ENCODE measurements at places on chromosomes 4 and X.
A peak's percentile ranks its signal among the peaks of the same experiment; 100 is the strongest.

DNA sequence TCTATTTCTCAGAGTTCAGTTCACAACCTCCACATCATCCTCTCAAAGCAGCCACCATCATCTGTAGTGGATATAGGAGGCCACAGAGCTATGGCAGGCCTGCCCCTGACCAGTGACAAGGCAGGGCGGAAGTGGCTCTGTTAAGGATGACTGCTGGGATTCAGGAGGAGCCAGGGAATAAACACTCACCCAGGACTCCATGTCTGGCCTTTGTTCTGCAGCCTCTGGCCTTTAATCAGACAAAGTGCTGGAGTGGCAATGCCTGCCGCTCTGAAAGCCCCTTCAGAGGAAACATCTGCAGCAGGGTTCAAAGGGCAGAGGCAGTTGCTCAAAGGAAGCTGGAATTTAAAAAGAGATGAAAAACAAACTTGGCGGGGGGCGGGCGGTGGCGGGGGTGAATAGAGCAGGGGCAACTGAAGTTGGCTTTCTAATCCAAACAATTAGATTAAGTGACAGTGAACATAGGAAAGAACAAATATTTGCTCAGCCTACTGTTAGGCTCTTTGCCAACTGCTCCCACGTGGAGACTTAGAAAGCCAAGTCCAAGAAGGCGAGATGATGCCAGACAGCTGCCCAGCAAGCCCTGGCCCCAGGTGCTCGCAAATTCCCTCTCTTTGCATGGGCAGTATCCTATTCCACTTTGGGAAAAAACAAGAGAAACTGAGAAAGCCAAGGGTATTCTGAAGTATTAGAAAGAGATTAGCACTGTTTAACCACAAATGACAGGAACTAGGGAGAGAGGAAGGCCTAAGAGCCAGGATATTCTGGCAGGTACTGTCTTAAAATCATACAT is 5.5 kb downstream of the MPP1 start:
- H3K27ac ChIP-seq: peak overlapping the region; percentile 98
- H3K4me3 ChIP-seq: peak overlapping the region; percentile 59
- H3K27me3 ChIP-seq: no peaks in the 10 kb centered on the region
- DNase-seq: no peak
- peaks cover 6% of the 10 kb centered on the region for H3K36me3 ChIP-seq

DNA sequence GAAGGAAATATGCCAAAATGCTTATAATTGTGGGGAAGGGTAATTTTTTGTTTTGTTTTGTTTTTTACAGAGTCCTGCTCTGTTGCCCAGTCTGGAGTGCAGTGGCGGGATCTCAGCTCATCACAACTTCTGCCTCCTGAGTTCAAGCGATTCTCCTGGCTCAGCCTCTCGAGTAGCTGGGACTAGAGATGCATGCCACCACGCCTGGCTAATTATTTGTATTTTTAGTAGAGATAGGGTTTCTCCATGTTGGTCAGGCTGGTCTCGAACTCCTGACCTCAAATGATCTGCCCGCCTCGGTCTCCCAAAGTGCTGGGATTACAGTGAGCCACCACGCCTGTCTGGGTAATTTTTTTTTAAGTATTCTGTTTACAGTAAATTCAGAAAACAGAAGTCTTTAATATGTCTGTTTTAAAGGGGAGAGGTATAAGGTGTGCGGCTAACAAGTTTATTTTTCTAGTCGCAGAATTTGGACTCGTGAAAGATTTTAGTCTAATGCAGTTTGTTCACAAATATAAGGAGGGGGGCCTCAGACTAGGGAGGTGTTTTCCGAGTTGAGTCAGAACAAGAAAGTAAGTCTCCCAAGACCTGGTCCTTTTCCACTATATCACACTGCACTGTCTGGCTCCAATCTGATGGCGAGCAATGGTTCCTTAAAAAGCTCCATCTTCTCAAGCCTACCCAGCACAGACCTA is 1.5 kb downstream of the ACSL1 start:
- H3K4me3 ChIP-seq: peak overlapping the region; percentile 92
- peaks cover 7% of the 10 kb centered on the region for H3K27me3 ChIP-seq
- peak overlapping the region; percentile 95 for H3K27ac ChIP-seq
- DNase-seq: no peak
- peaks cover 68% of the 10 kb centered on the region for H3K4me1 ChIP-seq

DNA sequence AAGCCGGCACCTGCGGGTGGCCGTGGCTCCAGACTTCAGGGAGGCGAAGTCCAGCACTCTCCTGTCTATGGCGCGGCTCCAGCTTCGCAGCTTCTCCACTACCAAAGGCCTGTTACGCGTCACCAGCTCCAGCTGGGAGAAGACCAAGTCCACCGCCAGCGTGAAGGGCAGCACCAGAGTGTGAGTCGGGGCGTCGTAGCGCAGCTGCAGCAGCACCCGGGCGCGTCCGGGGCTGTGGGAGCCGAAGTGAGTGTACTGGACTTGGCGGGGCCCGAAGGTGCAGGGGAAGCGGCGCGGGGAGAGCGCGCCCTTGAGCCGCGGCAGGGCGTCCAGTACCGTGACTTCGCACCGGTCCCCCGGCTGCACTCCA is 444 bp downstream of the FREM3 start:
- H3K4me3 ChIP-seq: no peak overlapping the region
- peaks cover 9% of the 10 kb centered on the region for H3K4me1 ChIP-seq
- no peak for DNase-seq

- H3K36me3 ChIP-seq: no peaks in the 10 kb centered on the region
- no peak overlapping the region for H3K4me3 ChIP-seq
- H3K27me3 ChIP-seq: no peaks in the 10 kb centered on the region
- no peak for DNase-seq
Measured at GRCh38 chrX:136059350-136059749, 74.1 kb downstream of the SLC9A6 start.

- no peak overlapping the region for H3K4me3 ChIP-seq
- no peak overlapping the region for H3K27ac ChIP-seq
- no peaks in the 10 kb centered on the region for H3K4me1 ChIP-seq
Measured at GRCh38 chr4:138609943-138610350, 367.8 kb upstream of the SLC7A11 start.

GRCh38 chr4:129384974-129385373 is 289.0 kb downstream of the C4orf33 start:
- no peaks in the 10 kb centered on the region for H3K36me3 ChIP-seq
- no peak overlapping the region for H3K4me3 ChIP-seq
- no peak for DNase-seq
- no peak overlapping the region for H3K27ac ChIP-seq

- H3K36me3 ChIP-seq: peaks cover 2% of the 10 kb centered on the region
- peaks cover 10% of the 10 kb centered on the region for H3K4me1 ChIP-seq
- no peak overlapping the region for H3K4me3 ChIP-seq
- H3K27me3 ChIP-seq: no peaks in the 10 kb centered on the region
Measured at GRCh38 chr4:122412547-122412946, 33.7 kb downstream of the ADAD1 start.

DNA sequence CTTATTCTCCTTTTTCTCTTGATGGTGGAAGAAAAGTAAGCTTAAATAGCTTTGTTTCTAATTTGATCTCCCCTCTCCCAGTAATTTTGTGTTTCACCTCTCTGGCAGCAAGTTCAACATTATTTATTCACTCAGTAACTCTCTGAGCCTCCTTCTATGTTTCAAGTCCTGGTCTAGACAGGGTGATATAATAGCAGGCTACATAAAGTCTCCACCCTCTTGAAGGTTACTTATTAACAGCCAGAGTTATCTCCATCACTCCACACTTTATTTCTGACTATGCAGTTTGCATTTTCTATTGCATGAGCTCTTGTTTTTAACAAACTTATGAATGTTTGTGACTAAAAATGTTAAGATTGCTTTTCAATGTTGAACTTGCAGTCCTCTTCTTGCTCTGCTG is 17.8 kb upstream of the ANOS1 start:
- H3K27me3 ChIP-seq: peaks cover 6% of the 10 kb centered on the region
- no peak for DNase-seq
- no peak overlapping the region for H3K27ac ChIP-seq
- H3K36me3 ChIP-seq: no peaks in the 10 kb centered on the region
- no peaks in the 10 kb centered on the region for H3K4me1 ChIP-seq
- no peak overlapping the region for H3K4me3 ChIP-seq

DNA sequence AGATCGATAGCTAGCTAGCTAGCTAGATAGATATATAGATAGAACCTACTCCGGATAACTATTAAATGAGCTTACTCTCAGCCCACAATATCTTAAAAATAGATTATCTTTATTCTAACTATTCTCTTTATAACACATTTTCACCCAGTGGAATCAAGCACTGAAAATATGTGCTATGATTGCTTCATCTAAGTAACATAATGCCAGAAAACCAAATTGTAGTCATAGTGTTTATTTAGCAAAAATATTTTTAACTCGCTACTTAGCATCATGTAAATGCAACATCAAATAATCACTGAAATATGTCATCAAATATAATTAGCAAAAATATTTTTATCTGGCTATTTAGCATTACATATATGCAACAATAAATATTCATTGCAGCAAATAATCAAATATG is 1.5 kb downstream of the TMEM156 start:
- peaks cover 46% of the 10 kb centered on the region for H3K4me1 ChIP-seq
- H3K4me3 ChIP-seq: peak overlapping the region; percentile 93
- no peaks in the 10 kb centered on the region for H3K27me3 ChIP-seq

DNA sequence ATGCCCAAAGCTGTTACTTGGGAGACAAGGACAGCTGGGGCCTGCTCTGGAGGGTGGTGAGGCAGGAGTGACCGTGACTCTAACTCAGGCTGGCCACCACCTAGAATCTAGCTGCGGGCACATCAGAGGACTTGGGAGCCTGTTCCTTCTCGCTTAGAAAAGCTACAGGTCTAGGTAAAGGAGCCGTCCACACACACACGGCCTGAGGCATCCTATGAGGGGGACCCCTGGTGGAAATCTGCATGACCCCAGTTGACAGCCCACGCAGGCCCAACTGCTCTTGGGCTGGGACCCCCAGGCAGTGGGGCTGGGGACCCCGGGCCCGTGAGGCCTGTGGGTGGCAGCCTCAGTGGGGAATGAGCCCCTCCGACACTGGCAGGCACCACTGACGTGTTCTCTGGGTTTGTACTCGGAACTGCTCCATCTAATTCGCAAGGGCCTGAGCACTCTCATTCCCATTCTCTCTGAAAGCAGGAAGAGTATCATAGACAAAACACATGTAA is 75.6 kb downstream of the ACOX3 start:
- no peaks in the 10 kb centered on the region for H3K36me3 ChIP-seq
- no peak overlapping the region for H3K4me3 ChIP-seq
- no peak for DNase-seq
- H3K4me1 ChIP-seq: no peaks in the 10 kb centered on the region
- H3K27me3 ChIP-seq: no peaks in the 10 kb centered on the region

DNA sequence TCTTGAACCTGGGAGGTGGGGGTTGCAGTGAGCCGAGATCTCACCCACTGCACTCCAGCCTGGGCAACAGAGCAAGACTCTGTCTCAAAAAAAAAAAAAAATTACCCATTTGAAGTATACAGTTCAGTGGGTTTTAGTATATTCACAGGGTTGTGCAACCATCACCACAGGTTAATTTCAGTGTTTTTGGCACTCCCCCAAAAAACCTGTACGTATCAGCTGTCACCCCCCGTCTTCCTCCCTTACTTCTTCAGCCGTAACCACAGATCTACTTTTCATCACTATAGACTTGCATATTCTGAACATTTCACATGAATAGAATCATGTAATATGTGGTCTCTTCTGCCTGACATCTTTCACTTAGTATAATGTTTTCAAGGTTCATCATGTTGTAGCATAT is 11.7 kb upstream of the PTTG2 start:
- H3K4me1 ChIP-seq: peaks cover 7% of the 10 kb centered on the region
- H3K4me3 ChIP-seq: no peak overlapping the region
- H3K27ac ChIP-seq: no peak overlapping the region

DNA sequence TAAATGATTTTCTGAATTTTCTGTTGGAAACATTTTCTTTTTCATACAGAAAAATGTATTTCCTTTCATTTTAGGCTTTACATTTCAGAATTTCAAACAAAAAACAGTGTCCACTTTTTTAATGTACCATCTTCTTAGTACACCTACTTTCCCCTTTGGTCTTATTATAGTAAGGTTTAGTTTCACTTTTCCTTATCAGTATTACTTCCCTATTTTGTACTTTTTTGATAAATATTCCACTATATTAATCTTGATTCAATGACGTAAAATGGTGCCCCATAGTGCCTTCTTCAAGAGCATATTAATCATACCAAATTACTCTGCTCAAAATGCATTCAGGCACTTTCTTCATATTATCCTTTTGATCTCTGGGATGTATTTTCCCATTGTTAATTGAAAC is 52.5 kb downstream of the BANK1 start:
- no peak for DNase-seq
- peaks cover 2% of the 10 kb centered on the region for H3K27me3 ChIP-seq
- H3K27ac ChIP-seq: no peak overlapping the region
- no peak overlapping the region for H3K4me3 ChIP-seq
- H3K4me1 ChIP-seq: no peaks in the 10 kb centered on the region
- no peaks in the 10 kb centered on the region for H3K36me3 ChIP-seq

- peaks cover 4% of the 10 kb centered on the region for H3K27me3 ChIP-seq
- H3K4me3 ChIP-seq: no peak overlapping the region
- H3K4me1 ChIP-seq: no peaks in the 10 kb centered on the region
- no peak overlapping the region for H3K27ac ChIP-seq
Measured at GRCh38 chr4:146059865-146060264, 115.7 kb upstream of the LSM6 start.

DNA sequence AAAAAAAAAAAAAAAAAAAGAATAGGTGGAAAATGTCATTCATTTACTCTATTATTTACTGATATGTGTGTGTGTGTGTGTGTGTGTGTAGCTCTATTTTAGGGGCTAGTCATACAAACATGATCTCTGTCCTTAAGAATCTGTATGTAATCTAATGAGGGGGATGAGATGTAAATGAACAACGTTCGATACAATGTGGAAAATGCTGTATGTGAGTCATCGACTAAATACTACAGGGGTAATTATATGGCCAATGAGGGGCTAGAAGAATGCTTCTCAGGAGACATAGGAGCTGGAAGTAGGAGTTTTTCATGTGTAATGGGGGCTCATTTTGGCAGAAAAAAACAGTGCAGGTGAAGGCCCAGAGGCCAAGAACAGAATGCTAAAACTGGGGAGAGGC is 41.9 kb downstream of the LEF1 start:
- peaks cover 45% of the 10 kb centered on the region for H3K36me3 ChIP-seq
- peaks cover 61% of the 10 kb centered on the region for H3K4me1 ChIP-seq
- H3K27ac ChIP-seq: peak overlapping the region; percentile 18
- no peaks in the 10 kb centered on the region for H3K27me3 ChIP-seq
- no peak overlapping the region for H3K4me3 ChIP-seq

- H3K36me3 ChIP-seq: no peaks in the 10 kb centered on the region
- peaks cover 5% of the 10 kb centered on the region for H3K27me3 ChIP-seq
- H3K4me1 ChIP-seq: no peaks in the 10 kb centered on the region
- H3K4me3 ChIP-seq: no peak overlapping the region
- no peak for DNase-seq
Measured at GRCh38 chr4:153318696-153319320, 25.7 kb upstream of the MND1 start.

- H3K4me3 ChIP-seq: no peak overlapping the region
- no peaks in the 10 kb centered on the region for H3K4me1 ChIP-seq
- no peaks in the 10 kb centered on the region for H3K36me3 ChIP-seq
- no peak for DNase-seq
Measured at GRCh38 chr4:169142391-169142790, 128.4 kb downstream of the SH3RF1 start.

DNA sequence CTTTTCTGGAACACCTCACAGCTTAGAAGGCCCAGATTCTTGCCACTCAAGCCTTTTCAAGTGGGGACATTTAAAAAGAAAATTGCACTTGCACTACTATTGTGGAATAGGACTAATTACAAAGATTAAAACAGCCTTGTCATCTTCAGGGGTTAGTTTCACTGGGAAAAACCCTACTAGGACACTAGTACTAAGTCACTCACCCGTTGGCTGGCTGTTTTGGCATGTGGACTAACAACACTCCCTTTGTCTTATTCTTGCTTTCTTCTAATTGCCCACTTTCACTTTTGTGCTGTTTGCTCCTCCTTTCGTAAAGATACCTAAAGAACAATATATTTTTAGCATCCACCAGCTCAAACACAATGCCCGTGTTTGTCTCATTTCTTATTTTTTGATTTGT is 200.9 kb upstream of the MID1 start:
- no peaks in the 10 kb centered on the region for H3K27me3 ChIP-seq
- no peaks in the 10 kb centered on the region for H3K4me1 ChIP-seq
- DNase-seq: no peak
- no peak overlapping the region for H3K27ac ChIP-seq
- H3K36me3 ChIP-seq: no peaks in the 10 kb centered on the region

All from activated T-helper 1 cell treated with anti-CD3 and anti-CD28 coated beads, Interleukin-12 subunit alpha, Interleukin-12 subunit beta, Interleukin-2, Interleukin-4 antibody, amounts not matched to agents 30 ng/mL and 10 ng/mL and 1 ng/mL, durations not matched to agents 14 hours and 24 hours and 36 hours (primary cell).